Fibroblast of skin of right biceps (primary cell): ENCODE measurements at places on chromosomes 4 and X.

DNA sequence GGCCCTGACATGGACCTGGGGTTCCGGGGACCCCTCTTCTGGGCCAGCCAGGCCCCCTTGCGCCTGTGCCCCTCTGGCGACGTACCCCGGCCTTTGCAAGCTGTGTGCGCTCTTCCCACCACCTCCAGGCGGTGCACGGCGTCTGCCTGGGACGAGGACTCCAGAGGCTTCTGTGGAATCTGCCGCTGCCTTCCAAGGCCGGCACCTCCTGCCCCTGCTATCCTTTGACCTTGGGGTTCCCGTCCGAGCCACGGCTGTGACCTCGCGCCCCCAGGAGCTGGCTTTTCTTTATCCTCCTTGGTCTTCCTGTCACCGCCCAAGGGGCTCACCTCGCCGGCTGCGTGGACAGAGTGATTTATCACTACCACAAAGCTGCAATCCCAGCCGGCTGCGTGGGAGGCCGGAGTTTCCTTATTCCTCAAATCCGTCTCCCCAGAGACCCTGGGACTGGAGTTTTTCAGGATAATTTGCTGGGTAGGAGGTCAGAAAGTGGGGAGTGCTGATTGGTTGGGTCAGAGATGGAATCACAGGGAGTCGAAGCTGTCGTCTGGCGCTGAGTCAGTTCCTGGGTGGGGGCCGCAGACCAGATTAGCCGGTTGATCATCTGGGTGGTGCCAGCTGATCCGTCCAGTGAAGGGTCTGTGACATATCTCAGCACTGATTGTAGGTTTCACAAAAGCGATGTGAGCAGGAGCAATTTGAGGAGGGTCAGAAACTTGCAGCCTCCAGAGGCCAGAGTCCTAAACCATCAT, 19.8 kb upstream of the PLCXD1 start:
- DNase-seq = peak; percentile 54

DNA sequence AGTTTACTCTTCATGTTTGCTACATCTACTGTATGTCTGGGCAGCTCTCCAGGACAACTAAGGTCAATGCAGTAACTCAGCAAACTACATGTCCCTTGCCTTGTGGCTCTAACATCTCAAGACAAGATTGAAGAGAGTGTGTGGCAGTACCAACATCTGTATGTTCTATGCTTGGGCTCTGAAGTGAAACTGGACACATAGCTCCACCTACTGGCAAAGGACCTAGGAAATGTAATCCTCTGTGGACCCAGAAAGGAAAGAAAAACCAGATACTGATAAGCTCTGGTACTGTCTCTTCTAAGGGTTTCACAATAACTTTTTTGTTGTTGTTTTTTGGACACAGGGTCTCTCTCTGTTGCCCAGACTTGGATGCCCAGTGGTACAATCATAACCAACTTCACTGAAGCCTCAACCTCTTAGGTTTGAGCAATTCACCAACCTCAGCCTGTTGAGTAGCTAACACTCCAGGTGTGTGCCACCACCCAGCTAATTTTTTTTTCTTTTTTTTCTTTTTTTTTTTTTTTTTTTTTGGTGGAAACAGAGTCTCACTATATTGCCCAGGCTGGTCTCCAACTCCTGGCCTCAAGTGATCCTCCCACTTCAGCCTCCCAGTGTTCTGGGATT, 64.1 kb downstream of the QDPR start:
- peak; percentile 71 for DNase-seq

- peak; percentile 98 for DNase-seq
Observed at GRCh38 chr4:175419236-175419718, 392.8 kb downstream of the GPM6A start.

- DNase-seq = no peak
Observed at GRCh38 chrX:104195013-104195412, 28.8 kb downstream of the FAM199X start.

DNA sequence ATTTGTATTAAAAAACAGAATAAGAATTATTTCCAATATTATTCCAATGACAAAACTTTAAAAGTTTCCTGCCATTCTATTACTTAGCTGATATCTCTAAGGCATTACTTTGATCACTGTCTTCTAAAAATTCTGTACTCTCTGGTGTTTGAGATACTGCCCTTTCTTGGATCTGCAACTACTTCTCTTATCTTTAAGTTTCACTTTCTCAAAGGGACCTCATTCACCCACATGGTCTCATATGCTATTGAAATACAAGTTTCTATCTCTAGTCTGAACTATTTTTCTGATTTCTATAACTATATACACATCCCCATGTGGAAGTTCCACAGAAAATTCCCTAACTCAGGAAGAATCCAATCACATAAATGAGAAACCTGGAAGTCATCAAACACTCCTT, 22.2 kb downstream of the TMPRSS11E start:
- no peak for DNase-seq

DNA sequence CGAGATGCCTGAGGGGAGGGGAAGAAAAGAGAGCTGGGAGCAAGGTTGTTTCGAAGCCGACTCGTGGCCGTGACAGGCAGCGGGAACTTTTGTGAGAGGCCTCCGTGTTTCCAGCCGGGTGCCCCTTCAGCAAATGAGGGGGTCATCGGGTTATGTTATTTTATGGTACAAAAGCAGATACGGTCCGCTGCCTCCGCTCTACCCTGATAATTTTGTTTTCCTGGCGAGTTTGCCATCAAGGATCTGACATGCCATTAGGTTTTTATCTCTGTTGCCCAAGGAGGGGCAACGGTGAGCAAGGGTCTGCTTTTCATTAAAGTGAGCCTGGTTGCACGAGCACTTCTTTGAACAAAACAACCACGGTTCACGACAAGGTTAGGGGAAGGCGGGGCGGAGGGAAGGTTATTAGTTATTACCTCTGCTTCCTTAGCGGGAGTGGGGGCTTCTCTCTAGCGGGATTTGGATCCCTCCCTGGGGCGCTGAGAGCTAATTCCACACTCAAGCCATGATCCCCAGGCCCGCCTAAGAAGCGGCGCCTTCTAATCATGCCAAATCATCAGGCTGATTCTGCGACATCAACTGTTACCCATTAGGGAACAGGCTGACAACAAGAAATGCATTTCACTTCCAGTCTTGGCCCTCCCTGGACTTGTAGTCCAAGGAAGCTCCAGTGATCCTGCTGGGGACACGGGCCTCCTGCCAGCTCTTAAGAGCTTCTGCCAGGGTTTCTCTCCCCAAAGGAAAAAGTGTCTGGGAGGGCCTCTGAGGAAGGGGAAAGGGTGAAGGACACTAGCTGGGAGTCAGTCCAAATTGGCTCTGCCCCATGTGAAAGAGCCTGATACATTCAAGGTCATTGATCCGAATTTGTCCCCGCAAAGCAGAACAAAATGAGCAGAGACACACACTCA, 617.7 kb downstream of the MID1IP1 start:
- DNase-seq = peak; percentile 2
